Left lung (tissue), 14 donors: ENCODE measurements at places on chromosomes 7 and 10. TPM values are rescaled to one million over a fixed set of nuclear protein-coding genes. Genes with fewer than 3 reads are reported as not detected.
A peak's percentile ranks its signal among the peaks of the same experiment; 100 is the strongest.

GRCh38 chr7:154836021-154836448 is 166.9 kb downstream of the PAXIP1 start:
- no peaks in the 10 kb centered on the region for H3K36me3 ChIP-seq
- H3K4me1 ChIP-seq = no peaks in the 10 kb centered on the region
- H3K27me3 ChIP-seq = no peaks in the 10 kb centered on the region
- no peak overlapping the region for H3K4me3 ChIP-seq

GRCh38 chr7:7491044-7491443 is 44.6 kb downstream of the COL28A1 start:
- H3K4me3 ChIP-seq = no peak overlapping the region
- H3K27ac ChIP-seq = no peak overlapping the region
- H3K36me3 ChIP-seq = peaks cover 5% of the 10 kb centered on the region

- no peaks in the 10 kb centered on the region for H3K4me1 ChIP-seq
- no peaks in the 10 kb centered on the region for H3K27me3 ChIP-seq
- no peaks in the 10 kb centered on the region for H3K36me3 ChIP-seq
- H3K4me3 ChIP-seq = no peak overlapping the region
- DNase-seq = no peak
- no peak overlapping the region for H3K27ac ChIP-seq
These were observed 48.8 kb upstream of the MYL10 start for GRCh38 chr7:101677797-101678479.

DNA sequence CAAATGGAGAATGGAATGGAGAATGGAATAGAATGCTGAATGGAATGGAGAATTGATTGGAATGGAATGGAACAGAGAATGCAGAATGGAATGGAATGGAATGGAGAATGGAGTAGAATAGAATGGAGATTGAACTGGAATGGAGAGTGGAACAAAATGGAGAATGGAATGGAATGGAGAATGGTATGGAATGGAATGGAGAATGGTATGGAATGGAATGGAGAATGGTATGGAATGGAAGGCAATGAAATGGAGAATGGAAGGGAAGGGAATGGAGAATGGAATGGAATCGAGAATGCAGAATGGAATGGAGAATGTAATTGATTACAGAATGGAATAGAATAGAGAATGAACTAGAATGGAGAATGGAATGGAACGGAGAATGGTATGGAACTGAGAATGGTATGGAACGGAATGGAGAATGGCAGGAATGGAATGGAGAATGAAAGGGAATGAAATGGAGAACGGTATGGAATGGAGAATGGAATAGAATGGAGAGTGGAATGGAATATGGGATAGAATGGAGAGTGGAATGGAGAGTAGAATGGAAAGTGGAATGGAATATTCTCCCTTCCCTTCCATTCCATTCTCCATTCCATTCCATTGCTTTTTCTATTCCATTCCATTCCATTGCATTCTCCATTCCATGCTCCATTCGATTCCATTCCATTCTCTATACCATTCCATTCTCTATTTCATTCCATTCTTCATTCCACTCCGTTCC is 88.2 kb downstream of the NSUN6 start:
- no peaks in the 10 kb centered on the region for H3K27me3 ChIP-seq
- peaks cover 37% of the 10 kb centered on the region for H3K36me3 ChIP-seq
- DNase-seq = no peak
- H3K4me3 ChIP-seq = no peak overlapping the region

GRCh38 chr7:88200789-88201188 is 19.0 kb downstream of the SRI start:
- H3K27me3 ChIP-seq = no peaks in the 10 kb centered on the region
- no peak overlapping the region for H3K27ac ChIP-seq
- no peak for DNase-seq
- H3K4me3 ChIP-seq = no peak overlapping the region
- no peaks in the 10 kb centered on the region for H3K36me3 ChIP-seq

DNA sequence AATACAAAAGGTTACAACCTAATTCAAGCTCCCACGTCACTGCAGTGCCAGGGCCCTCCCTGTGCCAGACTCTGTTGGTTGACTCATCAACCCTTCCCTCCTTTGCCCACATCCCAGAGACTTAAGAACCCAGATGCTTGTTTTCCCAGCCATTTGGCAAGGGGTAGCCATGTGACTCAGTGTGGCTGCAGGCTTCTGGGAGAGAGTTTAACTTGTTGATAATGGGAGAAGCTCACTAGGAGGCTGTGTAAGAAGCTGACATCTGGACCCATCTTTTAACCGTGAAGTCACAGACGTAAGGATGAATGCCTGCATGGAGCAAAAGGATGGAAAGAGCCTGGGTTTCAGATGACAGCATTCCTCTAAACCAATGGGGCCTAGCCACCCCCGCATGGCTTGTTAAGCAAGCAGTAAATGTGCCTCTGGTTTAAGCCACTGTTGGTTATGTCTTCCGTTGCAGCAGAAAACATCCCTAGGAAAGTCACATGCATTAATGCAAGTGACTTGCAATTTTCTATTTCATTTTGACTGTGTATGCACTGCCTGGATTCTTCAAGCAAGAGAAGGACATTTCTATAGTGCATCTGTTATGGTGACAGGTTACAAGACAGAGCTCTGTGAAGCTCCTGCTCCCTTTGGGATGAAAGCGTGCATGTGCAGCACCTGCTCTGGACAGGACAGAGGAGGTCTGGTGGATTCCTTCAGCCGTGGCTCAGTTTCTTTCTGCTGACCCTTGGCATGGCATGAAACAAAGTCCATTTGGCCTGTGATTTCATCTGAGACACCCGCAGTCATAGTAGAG is 57.5 kb upstream of the CREB5 start:
- no peaks in the 10 kb centered on the region for H3K36me3 ChIP-seq
- no peak overlapping the region for H3K4me3 ChIP-seq
- no peak for DNase-seq
- no peaks in the 10 kb centered on the region for H3K27me3 ChIP-seq

Gene GSDME
- total RNA-seq = 13.1 TPM

Gene HOXA11
- total RNA-seq = 0.10 TPM

GRCh38 chr10:126536148-126536547 is 134.3 kb downstream of the C10orf90 start:
- H3K27me3 ChIP-seq = no peaks in the 10 kb centered on the region
- no peak overlapping the region for H3K27ac ChIP-seq
- H3K4me3 ChIP-seq = no peak overlapping the region
- no peak for DNase-seq

DNA sequence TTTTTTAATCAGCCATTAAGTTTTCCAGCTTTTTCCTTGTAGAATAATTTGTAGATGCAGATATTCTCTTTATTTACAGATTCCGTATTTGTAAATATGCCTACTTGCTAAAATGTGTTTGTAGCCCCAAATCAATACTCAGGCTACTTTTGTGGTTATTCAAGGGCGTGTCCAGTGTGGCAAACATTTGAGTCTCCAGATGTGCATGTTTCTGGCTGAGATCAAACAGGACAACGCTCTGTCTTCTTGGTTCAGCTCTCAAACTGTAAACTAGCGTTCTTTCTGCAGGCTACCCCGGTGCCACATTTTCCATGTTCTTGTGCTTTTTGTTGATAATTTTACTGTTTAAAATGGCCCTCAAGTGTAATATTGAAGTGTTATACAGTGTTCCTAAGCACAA is 16.2 kb upstream of the OR2A5 start:
- no peak overlapping the region for H3K27ac ChIP-seq
- H3K27me3 ChIP-seq = no peaks in the 10 kb centered on the region
- H3K4me1 ChIP-seq = no peaks in the 10 kb centered on the region
- H3K4me3 ChIP-seq = no peak overlapping the region
- DNase-seq = no peak

DNA sequence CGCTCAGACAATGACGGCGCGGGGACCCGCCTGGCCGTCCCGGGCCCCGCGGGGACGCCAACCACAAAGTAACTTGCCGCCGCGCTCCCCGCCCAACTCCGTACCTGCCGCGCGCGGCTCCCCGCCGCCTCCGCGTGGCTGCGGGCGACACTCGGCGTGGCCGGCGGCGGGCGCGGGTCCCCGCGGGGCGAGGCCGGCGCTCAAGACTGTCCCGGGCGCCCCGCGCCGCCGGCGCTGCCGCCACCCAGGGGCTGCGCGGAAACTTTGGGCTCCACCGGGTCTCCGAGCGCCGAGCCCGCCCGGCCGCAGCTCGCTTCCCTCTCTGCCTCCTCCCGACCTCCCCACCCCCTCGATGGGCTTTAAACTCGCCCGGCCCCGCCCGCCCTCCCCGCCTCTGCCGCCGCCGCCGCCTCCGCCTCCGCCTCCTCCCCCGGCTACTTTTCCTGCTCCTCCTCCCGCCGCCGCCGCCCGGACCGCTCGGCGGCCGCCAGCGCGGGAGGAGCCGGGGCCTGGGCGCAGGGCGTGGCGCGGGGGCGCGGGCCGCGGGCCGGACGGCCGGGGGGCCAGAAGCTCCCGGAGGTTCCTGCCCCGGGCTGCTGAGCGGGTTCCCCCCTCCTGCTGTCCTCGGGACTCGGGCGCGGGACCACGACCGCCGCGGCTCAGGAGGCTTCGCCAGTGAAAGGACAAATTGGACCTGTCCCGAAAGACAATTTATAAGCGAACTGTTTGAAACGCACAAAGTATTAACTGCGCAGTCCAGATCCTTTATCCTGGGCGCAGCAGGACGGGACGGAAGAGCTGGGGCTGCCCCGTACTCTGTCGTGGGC is 10.6 kb upstream of the GRB10 start:
- H3K27me3 ChIP-seq = no peaks in the 10 kb centered on the region
- peaks cover 4% of the 10 kb centered on the region for H3K4me1 ChIP-seq
- H3K36me3 ChIP-seq = no peaks in the 10 kb centered on the region
- peak overlapping the region; percentile 48 for H3K4me3 ChIP-seq

DNA sequence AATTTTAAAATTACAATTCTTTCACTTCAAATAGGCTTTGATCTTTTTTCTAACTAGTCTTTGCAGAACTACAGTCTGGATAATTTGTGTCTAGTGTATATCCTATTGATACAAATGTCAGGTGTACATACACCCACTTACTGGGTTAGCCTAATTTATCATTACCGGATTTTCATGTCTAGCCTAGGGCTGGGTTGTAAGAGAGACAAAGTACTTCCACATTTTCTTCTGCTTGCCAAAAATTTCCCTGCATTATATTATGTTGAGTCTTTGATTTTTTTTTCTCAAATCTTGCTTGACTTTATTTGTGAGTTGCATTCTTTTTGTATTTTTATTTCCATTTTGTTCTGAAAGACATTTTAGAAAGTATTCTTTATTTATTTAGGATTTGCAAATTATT is 284.8 kb upstream of the FZD8 start:
- no peaks in the 10 kb centered on the region for H3K4me1 ChIP-seq
- no peak overlapping the region for H3K4me3 ChIP-seq
- DNase-seq = no peak
- no peaks in the 10 kb centered on the region for H3K36me3 ChIP-seq
- H3K27ac ChIP-seq = no peak overlapping the region
- H3K27me3 ChIP-seq = no peaks in the 10 kb centered on the region

Gene LRRC18
- 1.2 TPM for total RNA-seq
